Stimulated activated CD4-positive, alpha-beta T cell treated with anti-CD3 and anti-CD28 coated beads, Interleukin-15, amount 100 ng/mL, for 1 hour (primary cell): ENCODE measurements at places on chromosomes 6 and 20.

GRCh38 chr6:167324111-167324510 is 775 bp upstream of the TTLL2 start:
- DNase-seq, result no peak

- DNase-seq, result no peak
These were observed 606.0 kb downstream of the HDGFL1 start for GRCh38 chr6:23175391-23175790.

- DNase-seq, result no peak
These were observed 217.5 kb downstream of the CD83 start for GRCh38 chr6:14335071-14335470.

DNA sequence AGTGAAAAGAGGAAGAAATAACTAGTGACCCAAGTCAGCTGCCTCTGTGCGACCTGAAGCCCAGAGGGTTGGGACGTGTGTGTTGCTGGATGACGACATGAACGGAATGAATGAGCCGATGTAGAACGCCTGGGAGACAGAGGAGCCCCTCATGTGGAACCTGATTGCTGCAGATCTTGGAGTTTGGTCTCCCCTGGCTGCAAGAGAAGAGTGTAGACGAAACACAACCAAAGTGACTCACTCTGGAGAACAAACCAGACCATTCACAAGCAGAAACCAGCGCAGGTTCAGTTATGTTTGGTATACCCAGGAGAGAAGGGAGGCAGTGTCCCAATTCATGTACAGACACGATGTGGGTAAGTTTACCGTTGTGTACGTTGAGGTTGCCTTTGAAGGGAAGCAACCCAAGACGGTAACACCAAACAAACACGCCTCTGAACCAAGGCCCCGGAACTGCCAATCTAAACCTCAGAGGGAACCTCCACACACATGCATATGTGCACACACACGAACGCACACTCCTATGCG is 265.9 kb downstream of the BMP7 start:
- DNase-seq, result no peak

- DNase-seq, result no peak
These were observed 48.3 kb downstream of the PPP1R16B start for GRCh38 chr20:38853759-38854158.

DNA sequence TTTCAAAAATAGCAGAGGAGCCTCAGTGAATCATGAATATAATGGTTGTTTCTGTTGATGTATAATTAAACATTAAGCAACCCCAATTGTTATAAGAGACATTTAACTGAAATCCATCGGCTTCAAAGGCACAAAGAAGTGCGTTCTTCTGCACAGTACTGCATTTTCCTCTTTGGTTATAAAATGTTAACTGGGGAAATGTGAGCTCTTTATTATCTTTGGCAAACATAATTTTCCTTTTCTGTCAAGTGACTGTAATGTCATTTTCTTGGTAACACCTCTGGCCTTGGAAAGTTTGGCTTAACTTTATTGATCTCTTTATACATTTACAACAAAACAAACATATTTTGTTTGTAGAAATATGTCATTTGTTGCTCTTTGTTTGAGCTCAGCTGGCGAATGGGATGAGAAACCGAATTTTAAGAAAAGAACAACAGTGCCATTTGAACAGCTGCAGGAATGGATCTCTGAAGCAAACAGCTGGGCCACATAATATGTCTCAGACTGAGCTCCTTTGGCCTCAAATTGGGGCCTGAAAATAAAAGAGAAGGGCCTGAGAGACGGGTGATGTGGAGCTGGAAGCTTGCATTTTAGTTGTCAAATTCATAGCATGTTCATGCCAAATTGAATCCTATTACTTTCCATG is 427.0 kb upstream of the SPTLC3 start:
- DNase-seq, result no peak

DNA sequence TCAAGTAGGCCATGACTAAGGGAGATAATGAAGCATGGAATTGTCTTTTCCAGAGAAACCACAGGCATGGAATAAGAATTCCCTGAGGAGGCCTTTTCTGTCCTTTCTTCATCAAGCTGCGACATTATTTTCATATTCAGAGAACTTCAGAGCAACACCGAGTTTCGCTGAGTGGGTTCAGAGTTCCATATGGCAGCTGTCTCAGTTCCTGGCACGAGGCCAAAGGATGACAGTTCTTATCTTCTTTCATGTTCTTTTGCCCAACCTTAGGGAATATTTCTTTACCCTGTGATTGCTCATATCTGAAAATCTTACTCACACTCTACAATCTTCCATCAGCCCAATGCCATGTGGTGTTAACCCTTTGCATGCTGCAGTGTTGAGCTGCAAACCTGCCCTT is 135.3 kb upstream of the BMP2 start:
- no peak for DNase-seq

DNA sequence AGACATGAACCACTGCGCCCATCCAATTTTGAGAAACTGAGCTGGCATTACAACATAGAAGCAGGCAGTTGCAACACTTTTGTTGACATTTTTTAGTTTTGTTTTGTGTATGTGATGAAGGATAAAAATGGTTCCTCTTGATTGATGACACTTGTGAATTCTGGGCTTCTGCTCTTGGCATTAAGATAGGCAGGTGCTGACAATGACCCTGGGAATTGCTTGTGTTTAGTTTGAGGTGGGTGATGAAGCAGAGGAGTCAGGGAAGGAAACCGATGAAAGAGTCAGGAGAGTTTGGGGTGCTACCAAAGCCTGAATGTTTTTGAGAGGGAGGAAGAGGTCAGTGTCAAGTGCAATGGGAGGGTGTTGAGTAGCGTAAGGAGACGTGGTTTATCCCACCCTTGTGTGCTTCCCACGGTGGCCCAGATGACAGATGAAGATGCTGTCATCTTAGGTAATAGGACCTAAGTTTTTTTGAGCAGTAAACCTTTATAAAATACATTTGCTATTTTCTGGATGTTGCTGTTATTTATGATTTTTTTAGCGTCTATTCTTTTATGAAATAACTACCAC is 19.4 kb downstream of the CDS2 start:
- DNase-seq, result no peak

- DNase-seq, result no peak
These were observed 9.4 kb downstream of the SPDEF start for GRCh38 chr6:34546551-34547321.
